Stimulated activated CD4-positive, alpha-beta T cell treated with anti-CD3 and anti-CD28 coated beads, Interleukin-2, amount 100 ng/mL, for 24 hours (primary cell): ENCODE measurements at places on chromosomes 12 and 14.

GRCh38 chr12:51672334-51672733, 81.3 kb downstream of the SCN8A start:
- no peak for DNase-seq

GRCh38 chr14:51216602-51217001, 23.4 kb upstream of the TMX1 start:
- no peak for DNase-seq

GRCh38 chr14:95250936-95251335, 68.8 kb downstream of the CLMN start:
- no peak for DNase-seq

- DNase-seq: no peak
Measured at GRCh38 chr14:105377555-105378182, 20.7 kb upstream of the TEX22 start.

DNA sequence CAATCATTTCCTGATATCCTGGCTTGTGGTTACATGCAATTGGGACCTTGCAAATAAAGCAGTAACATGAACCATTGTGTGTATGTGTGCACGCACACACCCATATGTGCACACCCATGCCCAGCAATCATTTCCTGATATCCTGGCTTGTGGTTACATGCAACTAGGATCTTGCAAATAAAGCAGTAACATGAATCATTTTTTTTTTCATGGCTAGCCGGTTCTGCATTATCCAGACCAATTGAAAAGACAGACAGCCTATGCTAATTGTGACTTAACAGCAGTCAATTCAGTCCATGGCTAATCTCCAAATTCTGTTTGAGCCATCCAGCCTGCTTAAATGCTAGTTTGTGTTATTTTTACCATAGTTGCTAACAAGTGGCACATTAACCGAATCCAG, 134.3 kb downstream of the TTC7B start:
- no peak for DNase-seq

DNA sequence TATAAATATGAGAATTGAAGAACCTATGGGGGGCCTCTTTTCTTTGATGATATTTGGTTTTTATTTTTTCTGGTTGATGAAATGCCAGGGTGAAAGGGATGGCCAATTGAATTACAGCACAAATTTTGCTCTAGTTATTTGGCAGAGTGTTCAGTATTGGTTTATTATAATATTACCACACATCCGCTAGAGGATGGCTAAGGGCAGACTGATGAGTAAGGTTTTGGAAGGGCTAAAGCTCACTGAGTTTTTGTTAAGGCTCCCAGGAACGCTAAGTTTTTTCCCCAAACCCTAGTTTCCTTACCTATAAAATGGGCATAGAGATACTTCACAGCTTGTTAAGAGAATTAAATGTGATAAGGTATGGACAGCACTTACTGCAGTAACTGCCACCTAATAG, 34.3 kb upstream of the LRRC10 start:
- no peak for DNase-seq

DNA sequence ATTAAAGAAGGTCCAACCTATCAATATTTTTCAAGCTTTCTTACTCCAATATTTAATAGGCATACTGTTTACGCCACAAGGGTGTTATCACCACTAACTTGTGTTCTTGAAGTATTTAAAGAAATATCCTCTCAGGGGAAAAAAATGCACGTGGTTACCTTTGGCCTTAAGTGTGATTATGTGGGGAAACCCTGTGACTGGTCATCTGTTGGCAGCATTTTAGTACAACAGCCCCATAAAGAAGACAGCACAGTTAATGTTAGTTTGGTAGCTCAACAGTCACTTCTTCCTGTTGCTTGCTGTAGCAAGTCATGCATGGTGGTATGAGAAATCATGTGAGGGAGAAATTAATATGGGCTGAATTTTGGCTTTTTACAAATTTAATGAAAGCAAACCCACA, 1021.5 kb upstream of the TMEM132C start:
- no peak for DNase-seq

- DNase-seq: no peak
Measured at GRCh38 chr14:91727121-91727520, 4.8 kb downstream of the CATSPERB start.

GRCh38 chr12:2348482-2348852, 295.7 kb downstream of the CACNA1C start:
- no peak for DNase-seq

GRCh38 chr12:126418400-126418799, 1353.2 kb downstream of the AACS start:
- DNase-seq: no peak

- DNase-seq: peak; percentile 60
Measured at GRCh38 chr12:103495469-103496456, at the start of gene C12orf42. Gene C12orf42 (minus strand): TSS chr12:103495968. CDS start chr12:103478426, 17,542 bp downstream.

DNA sequence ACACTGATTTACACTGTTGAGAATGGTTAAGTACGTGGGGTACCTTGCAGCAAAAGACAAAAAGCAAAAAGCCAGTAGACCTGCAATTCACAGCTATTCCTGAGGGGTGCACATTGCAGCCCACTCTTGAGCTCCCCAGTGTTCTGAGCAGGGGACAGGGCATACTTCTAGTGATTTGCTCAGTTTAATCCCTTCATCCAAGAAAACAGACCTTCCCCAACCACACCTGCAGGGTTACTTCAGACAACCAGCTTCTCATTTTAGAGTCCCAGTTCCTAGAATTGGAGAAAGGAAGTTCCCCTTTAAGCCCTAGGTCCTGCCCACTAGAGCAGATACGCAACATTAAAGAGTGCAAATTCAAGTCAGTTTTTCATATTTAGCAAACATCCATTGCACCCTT, 3.6 kb upstream of the WSB2 start:
- no peak for DNase-seq

DNA sequence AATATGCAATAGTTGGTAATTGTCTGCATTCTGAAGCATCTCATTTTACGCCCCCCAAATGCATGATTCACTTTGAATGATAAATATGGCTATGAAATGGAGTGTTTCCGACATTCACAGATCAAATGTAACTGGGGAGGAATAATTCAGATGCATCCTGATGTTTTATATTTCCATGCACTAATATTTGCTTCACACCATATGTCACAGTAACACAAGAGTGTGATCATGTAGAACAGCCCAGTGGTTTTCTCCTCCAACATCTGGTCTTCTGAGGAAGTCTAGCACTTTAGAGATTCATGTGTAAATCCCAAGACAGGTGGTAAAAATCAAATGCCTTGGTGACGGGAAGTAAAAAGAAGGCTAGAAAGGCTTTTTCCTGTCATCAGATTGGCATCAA, 273.1 kb downstream of the DIO2 start:
- no peak for DNase-seq
